ENCODE measurements at places on chromosomes 16 and 17. TPM values are rescaled to one million over a fixed set of nuclear protein-coding genes. Genes with fewer than 3 reads are reported as not detected.

The ABCA10 gene
- 0.13 TPM for total RNA-seq

The HBQ1 gene
- 6.9 TPM for total RNA-seq

The CHD9NB gene
- 1.6 TPM for total RNA-seq

The CD68 gene
- total RNA-seq, result 39.7 TPM

The CBFA2T3 gene
- total RNA-seq, result 0.23 TPM

The TM4SF5 gene
- total RNA-seq, result 0.75 TPM

Measured in A549 treated with RU486 at 1 μM for 4 hours (cell line).